Aortic smooth muscle cell (primary cell): ENCODE measurements at places on chromosomes 3 and 15. TPM values are rescaled to one million over a fixed set of nuclear protein-coding genes. Genes with fewer than 3 reads are reported as not detected.

The UBE2E2 gene
- 37.3 and 44.8 TPM in 2 replicates for total RNA-seq

The PLXNA1 gene
- total RNA-seq = 37.2 and 39.2 TPM in 2 replicates

The CFAP161 gene
- total RNA-seq = not detected in 2 replicates

The APBA2 gene
- 11.5 and 14.7 TPM in 2 replicates for total RNA-seq

The SPPL2A gene
- 90.2 and 120 TPM in 2 replicates for total RNA-seq

The C3orf85 gene
- total RNA-seq = not detected in 2 replicates

The SLCO2A1 gene
- not detected in 2 replicates for total RNA-seq

The DISP2 gene
- 0.13 and 0.25 TPM in 2 replicates for total RNA-seq

The MESP2 gene
- 0.25 and 0.53 TPM in 2 replicates for total RNA-seq

The P3H2 gene
- total RNA-seq = 1.1 and 1.7 TPM in 2 replicates

The CCR9 gene
- total RNA-seq = not detected in 2 replicates

The MRPL3 gene
- total RNA-seq = 88.3 and 96.3 TPM in 2 replicates

The CFAP91 gene
- total RNA-seq = 0.68 and 0.79 TPM in 2 replicates

The NMNAT3 gene
- total RNA-seq = 2.1 TPM in 2 replicates

The HYAL1 gene
- 1.2 and 2.6 TPM in 2 replicates for total RNA-seq

The MYO5C gene
- 0.50 and 0.53 TPM in 2 replicates for total RNA-seq

The A4GNT gene
- total RNA-seq = not detected in 2 replicates

The PLSCR5 gene
- not detected in 2 replicates for total RNA-seq

The C15orf62 gene
- under 0.01 and 0.06 TPM in 2 replicates for total RNA-seq

The TNNC1 gene
- 1.3 and 2.7 TPM in 2 replicates for total RNA-seq

The CHL1 gene
- total RNA-seq = not detected in 2 replicates

The RTP1 gene
- not detected in 2 replicates for total RNA-seq

The NEK10 gene
- total RNA-seq = 26.4 and 36.9 TPM in 2 replicates

The SLC2A2 gene
- total RNA-seq = not detected in 2 replicates

The GRAMD1C gene
- 12.6 and 21.1 TPM in 2 replicates for total RNA-seq

The LRRIQ4 gene
- total RNA-seq = 0.06 TPM in 1 of 2 replicates, not detected in the other

The SLC27A2 gene
- not detected in 2 replicates for total RNA-seq

The GPR62 gene
- under 0.01 TPM in 1 of 2 replicates, not detected in the other for total RNA-seq

The MSL2 gene
- 6.5 and 8.5 TPM in 2 replicates for total RNA-seq

The RARRES1 gene
- 29.4 and 40.8 TPM in 2 replicates for total RNA-seq

The RGMA gene
- 0.40 and 0.99 TPM in 2 replicates for total RNA-seq

The PLOD2 gene
- total RNA-seq = 131 and 158 TPM in 2 replicates

The ROPN1 gene
- total RNA-seq = not detected in 2 replicates

The BTLA gene
- total RNA-seq = 0.06 and 0.13 TPM in 2 replicates

The RLBP1 gene
- not detected in 2 replicates for total RNA-seq

The ROBO2 gene
- total RNA-seq = 0.81 and 3.2 TPM in 2 replicates

The SEMA6D gene
- total RNA-seq = 7.1 and 8.1 TPM in 2 replicates

The CIB1 gene
- total RNA-seq = 51.5 and 69.9 TPM in 2 replicates

The GABRR3 gene
- total RNA-seq = not detected in 2 replicates

The ITIH1 gene
- total RNA-seq = 0.40 and 0.56 TPM in 2 replicates
